ENCODE measurements at places on chromosomes 7 and 10. TPM values are rescaled to one million over a fixed set of nuclear protein-coding genes. Genes with fewer than 3 reads are reported as not detected.

CD36 gene
- not detected for total RNA-seq

ANKRD61 gene
- total RNA-seq: 0.26 TPM

- no peak for DNase-seq
- no peaks in the 10 kb centered on the region for H3K36me3 ChIP-seq
- peak overlapping the region; percentile 93 for H3K27ac ChIP-seq
- peaks cover 30% of the 10 kb centered on the region for H3K4me1 ChIP-seq
- no peaks in the 10 kb centered on the region for H3K27me3 ChIP-seq
- H3K4me3 ChIP-seq: no peak overlapping the region
Measured at GRCh38 chr7:33592718-33593117, 312.6 kb upstream of the BMPER start.

AMZ1 gene
- total RNA-seq: 0.75 TPM

DNA sequence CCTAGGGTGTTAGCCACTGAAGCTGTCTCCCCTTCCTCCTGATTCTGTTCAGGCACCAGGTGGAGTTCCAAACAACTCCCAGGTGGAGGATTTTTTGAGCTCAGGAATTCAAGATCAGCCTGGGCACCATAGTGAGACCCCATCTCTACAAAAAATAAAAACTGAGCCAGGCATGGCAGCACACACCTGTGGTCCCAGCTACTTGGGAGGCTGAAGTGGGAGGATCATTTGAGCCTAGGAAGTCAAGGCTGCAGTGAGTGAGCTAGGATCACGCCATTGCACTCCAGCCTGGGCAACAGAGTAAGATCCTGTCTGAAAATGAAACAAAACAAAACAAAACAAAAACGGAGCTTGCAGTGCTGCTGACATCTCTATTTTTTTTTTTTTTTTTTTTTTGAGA, 128.8 kb upstream of the CALN1 start:
- H3K4me1 ChIP-seq: peaks cover 3% of the 10 kb centered on the region
- DNase-seq: no peak
- no peak overlapping the region for H3K27ac ChIP-seq
- H3K4me3 ChIP-seq: no peak overlapping the region
- no peaks in the 10 kb centered on the region for H3K27me3 ChIP-seq

OPN1SW gene
- total RNA-seq: not detected

MEIG1 gene
- total RNA-seq: not detected

PDZD7 gene
- 2.8 TPM for total RNA-seq

DNA sequence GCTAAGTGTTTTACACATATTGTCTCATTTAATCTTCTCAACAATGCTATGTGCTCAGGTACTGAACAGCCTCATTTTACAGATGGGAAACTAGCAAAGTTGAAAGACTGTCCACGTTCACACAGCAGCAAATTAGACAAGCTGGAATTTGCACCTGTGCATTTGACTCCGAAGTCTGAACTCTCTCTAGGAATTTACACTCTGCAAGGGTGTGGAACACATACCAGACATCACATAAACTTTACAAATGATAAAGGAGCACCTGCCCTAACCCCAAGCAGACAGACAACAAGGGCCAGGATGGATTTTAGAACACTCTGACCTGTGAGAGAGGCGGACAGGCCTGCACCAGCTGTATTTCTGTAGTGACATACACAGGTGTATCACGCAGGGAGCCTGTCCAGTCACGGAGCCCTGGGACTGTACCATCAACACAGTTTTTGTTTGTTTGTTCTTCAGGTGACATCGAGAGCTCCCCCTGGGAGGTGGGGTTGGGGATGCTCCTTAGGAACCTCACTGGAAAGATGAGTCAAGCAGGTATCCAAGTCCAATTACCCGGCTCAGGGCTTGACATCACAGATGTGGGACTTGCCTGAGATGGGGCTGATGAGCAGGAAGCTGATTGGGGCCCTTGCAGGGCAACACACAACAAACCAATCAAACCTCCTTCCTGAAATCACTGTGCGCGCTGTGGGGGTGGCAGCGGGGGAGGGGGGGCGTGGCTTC, 31.0 kb downstream of the MKI67 start:
- H3K36me3 ChIP-seq: peaks cover 9% of the 10 kb centered on the region
- H3K27ac ChIP-seq: no peak overlapping the region
- H3K4me1 ChIP-seq: no peaks in the 10 kb centered on the region
- H3K27me3 ChIP-seq: no peaks in the 10 kb centered on the region
- DNase-seq: peak; percentile 18
- no peak overlapping the region for H3K4me3 ChIP-seq

- H3K4me3 ChIP-seq: no peak overlapping the region
- DNase-seq: no peak
- H3K27me3 ChIP-seq: no peaks in the 10 kb centered on the region
- H3K36me3 ChIP-seq: no peaks in the 10 kb centered on the region
- no peak overlapping the region for H3K27ac ChIP-seq
Measured at GRCh38 chr7:156942708-156943090, 6.8 kb upstream of the NOM1 start.

- no peaks in the 10 kb centered on the region for H3K36me3 ChIP-seq
- DNase-seq: no peak
- no peak overlapping the region for H3K4me3 ChIP-seq
Measured at GRCh38 chr10:129277084-129277483, 190.0 kb upstream of the MGMT start.

GRCh38 chr10:51619365-51619764, 80.0 kb downstream of the CSTF2T start:
- no peak for DNase-seq
- no peak overlapping the region for H3K4me3 ChIP-seq
- no peaks in the 10 kb centered on the region for H3K27me3 ChIP-seq
- H3K36me3 ChIP-seq: no peaks in the 10 kb centered on the region

CRYGN gene
- total RNA-seq: not detected

GRCh38 chr7:94971051-94971867, 63.9 kb downstream of the PPP1R9A start:
- H3K27me3 ChIP-seq: no peaks in the 10 kb centered on the region
- DNase-seq: peak; percentile 43
- no peak overlapping the region for H3K4me3 ChIP-seq
- H3K4me1 ChIP-seq: peaks cover 63% of the 10 kb centered on the region
- H3K27ac ChIP-seq: peak overlapping the region; percentile 78
- no peaks in the 10 kb centered on the region for H3K36me3 ChIP-seq

CH25H gene
- total RNA-seq: not detected

- no peak overlapping the region for H3K4me3 ChIP-seq
- DNase-seq: no peak
- no peaks in the 10 kb centered on the region for H3K36me3 ChIP-seq
- no peaks in the 10 kb centered on the region for H3K4me1 ChIP-seq
- H3K27ac ChIP-seq: no peak overlapping the region
Measured at GRCh38 chr7:157943561-157943960, 606.8 kb downstream of the DNAJB6 start.

SFR1 gene
- 4.7 TPM for total RNA-seq

- H3K4me1 ChIP-seq: no peaks in the 10 kb centered on the region
- peaks cover 8% of the 10 kb centered on the region for H3K27me3 ChIP-seq
- no peak overlapping the region for H3K4me3 ChIP-seq
- no peak overlapping the region for H3K27ac ChIP-seq
- DNase-seq: no peak
Measured at GRCh38 chr10:115046686-115047236, 46.4 kb upstream of the ATRNL1 start.

DNA sequence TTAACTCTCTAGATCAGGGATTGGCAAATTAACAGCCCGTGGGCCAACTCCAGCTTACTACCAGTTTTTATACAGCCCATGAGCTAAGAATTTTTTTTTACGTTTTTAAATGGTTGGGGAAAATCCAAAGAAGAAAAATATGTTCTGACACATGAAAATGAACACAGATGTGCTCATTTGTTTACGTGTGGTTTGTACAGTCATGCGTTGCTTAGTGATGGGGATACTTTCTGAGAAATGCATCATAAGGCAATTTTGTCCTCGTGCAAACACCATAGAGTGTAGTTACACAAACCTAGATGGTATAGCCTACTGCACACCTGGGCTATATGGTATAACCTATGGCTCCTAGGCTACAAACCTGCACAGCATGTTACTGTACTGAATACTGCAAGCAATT, 8.3 kb upstream of the SMKR1 start:
- H3K27ac ChIP-seq: peak overlapping the region; percentile 46
- no peaks in the 10 kb centered on the region for H3K27me3 ChIP-seq
- H3K4me3 ChIP-seq: no peak overlapping the region

DNA sequence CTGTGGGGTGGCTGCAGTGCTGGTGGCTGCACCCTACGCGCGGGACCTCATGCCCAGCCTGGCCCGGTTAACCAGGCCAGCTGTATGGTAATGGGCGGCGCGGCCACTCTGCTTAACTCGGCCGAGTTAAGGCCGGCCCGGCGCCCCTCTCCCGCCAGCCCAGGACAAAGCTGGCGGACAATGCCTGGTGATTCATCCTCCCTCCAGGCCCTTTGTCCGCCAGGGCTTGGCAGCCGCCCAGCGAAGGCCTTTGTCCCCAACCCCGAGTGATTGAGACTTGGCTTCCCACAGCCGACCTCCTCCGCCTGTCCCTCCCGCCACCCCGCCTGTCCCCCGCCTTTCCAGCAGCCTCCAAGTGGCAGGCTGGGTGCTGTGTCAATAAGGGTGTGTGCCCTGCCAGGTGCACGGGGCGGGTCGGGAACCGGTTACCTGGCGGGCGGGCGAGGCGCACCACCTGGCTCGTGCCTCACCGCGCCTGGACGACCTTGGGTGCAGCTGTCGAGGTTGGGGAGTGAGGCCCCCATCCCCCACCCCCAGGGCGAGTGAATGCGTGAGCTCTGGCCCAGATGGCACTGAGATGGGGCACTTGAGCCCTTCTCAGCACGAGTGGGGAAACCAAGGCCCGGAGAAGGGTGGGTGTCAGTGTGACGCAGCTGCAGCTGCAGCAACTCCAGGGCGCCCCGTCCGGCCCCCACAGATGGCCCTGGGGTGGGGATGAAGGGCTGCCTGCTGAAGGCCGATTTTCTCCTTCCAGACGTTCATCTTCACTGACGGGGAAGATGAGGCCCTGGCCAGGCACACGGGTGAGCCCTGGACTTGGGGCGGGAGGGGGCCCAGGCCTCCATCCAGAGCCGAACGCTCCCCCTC, 4.6 kb downstream of the LFNG start:
- H3K4me3 ChIP-seq: peak overlapping the region; percentile 42
- DNase-seq: peak; percentile 86
- H3K36me3 ChIP-seq: no peaks in the 10 kb centered on the region
- H3K27me3 ChIP-seq: no peaks in the 10 kb centered on the region
- peak overlapping the region; percentile 23 for H3K27ac ChIP-seq

ANK3 gene
- 33.6 TPM for total RNA-seq

GRCh38 chr10:23275355-23275754, 69.2 kb downstream of the C10orf67 start:
- DNase-seq: no peak
- peaks cover 5% of the 10 kb centered on the region for H3K27me3 ChIP-seq
- no peak overlapping the region for H3K27ac ChIP-seq
- H3K36me3 ChIP-seq: no peaks in the 10 kb centered on the region

Data from PC-3 (cell line).